Fibroblast of skin of left quadriceps (primary cell): ENCODE measurements at places on chromosomes 3 and 15.
A peak's percentile ranks its signal among the peaks of the same experiment; 100 is the strongest.

GRCh38 chr3:163450698-163451097, 1627.6 kb downstream of the SI start:
- DNase-seq, result no peak

GRCh38 chr3:126267169-126267975, 87.0 kb upstream of the ALDH1L1 start:
- peak; percentile 72 for DNase-seq

DNA sequence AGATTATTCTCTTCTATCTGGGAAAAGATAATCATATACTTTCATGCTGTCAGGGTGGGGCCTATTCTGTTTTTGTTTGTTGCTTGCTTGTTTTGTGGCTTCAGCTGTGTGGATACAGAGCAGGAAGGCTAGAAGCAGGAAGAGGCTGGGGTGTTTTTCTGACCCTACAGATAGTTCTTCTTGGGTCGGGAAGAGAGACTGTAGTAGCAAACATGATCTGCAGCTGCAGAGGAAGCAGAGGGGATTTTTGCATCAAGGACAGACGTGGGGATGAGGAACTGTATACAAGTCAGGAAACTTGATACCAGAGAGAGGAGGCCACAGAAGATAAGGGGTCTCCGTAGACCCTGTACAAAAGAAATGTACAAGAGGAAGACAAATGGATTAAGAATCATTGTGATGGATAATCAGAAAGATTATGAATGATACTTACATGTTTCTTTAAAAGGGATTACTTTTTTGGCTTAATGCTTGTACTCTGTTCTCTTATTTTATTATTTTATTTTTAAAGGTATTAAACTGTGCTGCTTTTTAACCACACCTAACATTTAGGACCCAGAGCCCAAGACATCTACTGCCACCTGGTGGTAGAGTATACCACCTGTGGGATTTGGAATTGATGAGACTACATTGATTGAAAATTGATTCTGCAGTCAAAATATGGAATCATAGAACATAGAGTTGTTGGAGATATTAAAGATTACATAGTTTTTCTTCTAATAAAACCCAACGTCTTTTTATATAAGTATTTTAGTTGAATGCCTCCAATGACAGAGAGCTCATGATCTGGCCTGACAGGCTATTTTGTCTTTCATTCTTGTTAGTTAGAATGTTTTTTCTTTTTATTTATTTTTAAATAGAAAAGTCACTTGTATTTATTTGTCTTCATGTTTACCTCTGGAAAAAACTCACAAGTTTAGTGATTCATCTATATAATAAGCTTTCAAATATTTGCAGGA, 87.3 kb upstream of the ROPN1 start:
- DNase-seq, result peak; percentile 29

GRCh38 chr3:163916596-163917560, 1161.4 kb downstream of the SI start:
- no peak for DNase-seq

DNA sequence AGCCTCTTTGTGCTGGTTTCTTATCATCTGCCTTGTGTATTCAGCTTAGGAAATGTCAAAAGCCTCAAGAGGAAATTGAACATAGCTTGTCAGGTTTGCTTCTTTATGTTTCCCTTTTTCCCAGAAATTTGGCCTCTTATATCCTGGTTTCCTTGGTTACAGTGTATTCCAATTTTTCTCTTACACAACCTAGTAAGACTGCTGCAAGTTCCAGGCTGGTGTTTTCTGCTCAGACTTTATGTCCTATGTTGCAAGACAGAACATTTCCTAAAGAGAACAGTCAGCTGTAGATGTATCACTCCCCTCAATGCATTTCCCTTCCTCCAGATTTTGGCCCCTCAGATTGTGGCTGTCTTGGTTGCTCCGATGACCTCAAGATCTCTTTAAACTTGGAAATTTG, 102.5 kb downstream of the SH3GL3 start:
- no peak for DNase-seq

DNA sequence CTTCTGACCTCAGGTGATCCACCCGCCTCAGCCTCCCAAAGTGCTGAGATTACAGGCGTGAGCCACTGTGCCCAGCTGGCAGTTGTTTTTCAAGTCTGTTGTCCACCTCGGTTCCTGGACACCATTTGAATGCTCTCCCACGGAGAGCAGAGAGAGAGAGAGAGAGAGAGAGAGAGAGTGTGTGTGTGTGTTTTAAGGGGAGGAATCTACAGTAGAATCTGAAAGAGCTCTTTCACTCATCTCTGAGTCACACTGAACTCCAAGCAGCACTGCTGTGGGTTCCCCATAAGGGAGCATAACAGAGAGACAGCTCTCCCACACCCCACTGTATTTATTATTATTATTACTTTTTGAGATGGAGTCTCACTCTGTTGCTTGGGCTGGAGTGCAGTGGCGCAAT, 156.6 kb downstream of the RPLP1 start:
- no peak for DNase-seq

- no peak for DNase-seq
These were observed 100.1 kb downstream of the IGF2BP2 start for GRCh38 chr3:185724761-185725160.

GRCh38 chr3:12995389-12996180, 77.6 kb downstream of the IQSEC1 start:
- DNase-seq, result no peak

- no peak for DNase-seq
These were observed 237.5 kb downstream of the UBE2E2 start for GRCh38 chr3:23440416-23441294.
